ENCODE measurements at places on chromosomes 7 and 10. TPM values are rescaled to one million over a fixed set of nuclear protein-coding genes. Genes with fewer than 3 reads are reported as not detected.

DNA sequence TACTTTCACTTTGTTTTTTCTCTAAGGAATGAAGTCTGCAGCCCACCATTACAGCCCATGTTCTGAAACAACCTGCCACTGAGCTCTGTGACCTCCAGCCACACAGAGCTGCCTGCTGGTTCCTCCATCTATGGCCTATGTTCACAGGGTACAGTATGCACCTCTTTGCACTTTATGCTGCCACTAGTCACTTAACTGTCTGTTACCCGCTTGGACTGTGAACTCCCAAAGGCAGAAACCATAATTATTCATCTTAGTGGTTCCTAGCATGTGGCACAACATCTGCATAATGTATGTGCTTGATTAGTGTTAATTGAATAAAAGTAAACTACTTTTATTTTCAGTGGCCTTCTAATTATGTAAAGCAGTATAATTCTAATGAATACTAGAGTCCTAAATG, 95.5 kb upstream of the BET1 start:
- no peaks in the 10 kb centered on the region for H3K36me3 ChIP-seq
- no peak overlapping the region for H3K4me3 ChIP-seq
- DNase-seq, result no peak
- no peaks in the 10 kb centered on the region for H3K4me1 ChIP-seq
- peaks cover 3% of the 10 kb centered on the region for H3K27me3 ChIP-seq

GRCh38 chr7:158591944-158592343, 4.3 kb upstream of the PTPRN2 start:
- no peak for DNase-seq
- no peaks in the 10 kb centered on the region for H3K36me3 ChIP-seq
- no peak overlapping the region for H3K4me3 ChIP-seq
- H3K27me3 ChIP-seq, result peaks cover 11% of the 10 kb centered on the region
- H3K27ac ChIP-seq, result no peak overlapping the region
- H3K4me1 ChIP-seq, result peaks cover 5% of the 10 kb centered on the region

Gene OR6V1
- not detected for total RNA-seq

Gene NSMCE4A
- total RNA-seq, result 57.5 TPM

Gene TDRD1
- not detected for total RNA-seq

DNA sequence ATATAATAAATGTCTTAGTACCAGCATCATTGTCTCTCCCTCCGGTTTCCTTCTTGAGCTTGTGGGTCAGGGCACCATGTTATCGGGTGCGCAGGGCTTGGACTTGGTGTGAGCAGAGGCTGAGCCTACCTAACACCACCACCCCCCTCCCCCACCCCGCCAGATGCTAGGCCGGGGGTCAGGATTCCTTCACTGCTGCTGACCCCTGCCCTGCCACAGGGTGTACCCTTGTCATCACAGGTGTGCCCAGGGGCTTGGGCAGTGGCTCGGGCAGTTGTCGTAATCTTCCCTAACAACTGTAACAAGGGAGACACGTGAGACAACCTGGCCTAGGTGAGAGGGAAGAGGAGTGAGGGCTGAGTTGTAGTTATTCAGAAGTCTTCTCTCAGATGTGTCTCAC, 12.6 kb upstream of the NFKB2 start:
- H3K27me3 ChIP-seq, result no peaks in the 10 kb centered on the region
- no peak overlapping the region for H3K4me3 ChIP-seq
- H3K36me3 ChIP-seq, result peaks cover 32% of the 10 kb centered on the region
- no peak for DNase-seq
- H3K4me1 ChIP-seq, result no peaks in the 10 kb centered on the region

DNA sequence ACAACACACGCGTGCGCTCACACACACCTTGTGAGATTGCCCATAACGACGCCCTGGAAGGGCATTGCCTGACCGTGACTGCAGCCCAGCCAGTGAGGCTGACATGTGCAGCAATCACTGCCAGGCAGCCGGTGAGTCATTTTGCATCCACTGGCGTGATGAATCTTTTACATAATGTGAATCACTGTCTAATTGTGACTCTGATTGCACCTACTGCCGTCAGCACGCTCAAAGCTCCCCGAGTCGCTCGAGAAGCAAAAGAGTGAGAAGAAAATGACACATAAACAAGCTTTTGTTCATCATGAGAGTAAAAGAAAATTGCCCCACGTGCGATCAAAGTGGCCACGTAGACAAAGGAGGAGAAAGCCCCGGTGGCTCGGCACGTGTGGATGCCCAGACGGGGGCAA, 117.4 kb upstream of the PFKP start:
- H3K27me3 ChIP-seq, result peaks cover 2% of the 10 kb centered on the region
- H3K27ac ChIP-seq, result no peak overlapping the region
- DNase-seq, result no peak
- peaks cover 9% of the 10 kb centered on the region for H3K4me1 ChIP-seq
- no peaks in the 10 kb centered on the region for H3K36me3 ChIP-seq

DNA sequence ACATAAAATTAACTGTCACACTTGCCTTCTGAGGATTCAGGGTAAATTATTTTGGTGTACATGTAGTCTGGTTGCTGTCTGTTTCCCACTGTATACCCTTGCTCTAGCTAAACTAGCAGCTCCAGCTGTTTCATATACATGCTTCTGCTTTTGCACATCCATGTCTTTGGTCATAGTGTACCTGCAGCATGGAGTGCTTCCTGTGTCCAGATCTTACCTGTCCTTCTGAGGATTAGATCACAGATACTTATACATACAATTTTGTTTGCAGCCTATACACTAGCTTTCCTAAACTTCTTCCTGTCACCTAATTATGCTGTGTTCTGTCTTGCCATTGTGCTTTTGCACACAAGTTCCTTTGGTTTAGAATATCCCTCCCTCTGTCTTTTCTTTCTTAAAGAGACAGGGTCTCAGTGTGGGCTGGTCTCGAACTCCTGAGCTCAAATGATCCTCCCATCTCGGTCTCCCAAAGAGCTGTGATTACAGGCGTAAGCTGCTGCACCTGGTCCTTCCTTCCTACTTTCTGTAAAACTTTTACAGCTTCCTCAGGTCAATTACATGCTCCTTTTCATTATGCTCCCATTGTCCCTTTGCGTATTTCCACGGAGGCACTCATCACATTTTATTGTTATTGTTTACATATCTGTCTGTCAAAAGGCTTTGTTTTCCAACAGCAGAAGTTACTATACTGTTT, 33.8 kb downstream of the TPST1 start:
- no peak overlapping the region for H3K27ac ChIP-seq
- H3K27me3 ChIP-seq, result no peaks in the 10 kb centered on the region
- no peaks in the 10 kb centered on the region for H3K36me3 ChIP-seq
- H3K4me1 ChIP-seq, result no peaks in the 10 kb centered on the region
- H3K4me3 ChIP-seq, result no peak overlapping the region

- no peaks in the 10 kb centered on the region for H3K27me3 ChIP-seq
- H3K27ac ChIP-seq, result no peak overlapping the region
- H3K4me1 ChIP-seq, result no peaks in the 10 kb centered on the region
- no peak for DNase-seq
- no peaks in the 10 kb centered on the region for H3K36me3 ChIP-seq
- no peak overlapping the region for H3K4me3 ChIP-seq
Measured at GRCh38 chr7:29609162-29610037, 45.8 kb downstream of the PRR15 start.

GRCh38 chr7:99624484-99624883, 7.7 kb downstream of the ZSCAN25 start:
- peaks cover 90% of the 10 kb centered on the region for H3K36me3 ChIP-seq
- DNase-seq, result peak; percentile 94
- H3K27me3 ChIP-seq, result no peaks in the 10 kb centered on the region
- H3K4me3 ChIP-seq, result peak overlapping the region; percentile 83

Data from activated CD8-positive, alpha-beta T cell treated with anti-CD3 and anti-CD28 coated beads, Interleukin-2, amount 10 ng/mL, durations not matched to agents 7 days and 5 days (primary cell).